ENCODE measurements at places on chromosomes 4 and X.

DNA sequence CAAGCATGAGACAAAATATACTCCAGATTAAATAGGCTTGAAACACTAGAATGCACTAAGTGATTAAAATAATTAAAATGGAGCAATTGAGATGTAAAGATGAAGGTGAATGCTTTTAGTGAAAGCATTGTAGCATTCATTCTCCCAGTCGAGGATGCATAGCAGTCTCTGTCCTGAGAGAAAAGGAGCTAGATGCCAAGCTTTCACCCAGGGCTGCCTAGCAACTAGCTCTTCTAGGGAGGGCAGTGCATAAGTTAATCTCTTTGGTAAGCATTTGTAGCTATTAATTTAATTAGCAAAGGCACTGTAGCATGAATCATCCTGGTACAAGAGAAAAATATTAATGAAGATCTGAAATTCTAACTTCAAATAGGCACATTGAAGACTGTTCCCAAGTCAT, 1014.8 kb downstream of the C4orf33 start:
- DNase-seq, result no peak

GRCh38 chrX:57286507-57287251, at the start of gene FAAH2:
Gene FAAH2, plus strand, starts transcription at chrX:57286706. Its CDS starts 120 bp downstream, at chrX:57286826.
- DNase-seq, result no peak

- DNase-seq, result no peak
Observed at GRCh38 chrX:21700967-21701366, 42.8 kb upstream of the KLHL34 start.

DNA sequence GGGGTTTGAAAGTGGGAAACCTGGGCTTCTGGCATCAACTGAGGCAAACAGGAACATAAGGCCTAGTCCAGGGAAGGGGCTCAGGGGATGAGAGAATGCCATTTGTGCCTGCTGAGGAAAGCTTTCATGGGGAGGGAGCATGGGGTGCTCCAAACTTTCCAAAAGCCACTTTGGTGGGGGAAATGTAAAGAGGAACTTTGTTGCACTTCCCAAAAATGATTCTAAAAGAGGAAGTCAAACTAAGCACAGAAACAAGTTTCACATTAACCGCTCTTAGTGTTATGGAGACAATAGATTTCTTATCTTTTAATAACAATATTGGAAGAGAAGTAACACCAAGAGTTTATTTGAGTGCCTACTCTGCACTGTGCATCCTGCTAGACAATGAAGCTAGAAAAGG, 32.3 kb downstream of the GAB3 start:
- no peak for DNase-seq
